GM12892 (cell line): ENCODE measurements at places on chromosomes 16 and 17.

DNA sequence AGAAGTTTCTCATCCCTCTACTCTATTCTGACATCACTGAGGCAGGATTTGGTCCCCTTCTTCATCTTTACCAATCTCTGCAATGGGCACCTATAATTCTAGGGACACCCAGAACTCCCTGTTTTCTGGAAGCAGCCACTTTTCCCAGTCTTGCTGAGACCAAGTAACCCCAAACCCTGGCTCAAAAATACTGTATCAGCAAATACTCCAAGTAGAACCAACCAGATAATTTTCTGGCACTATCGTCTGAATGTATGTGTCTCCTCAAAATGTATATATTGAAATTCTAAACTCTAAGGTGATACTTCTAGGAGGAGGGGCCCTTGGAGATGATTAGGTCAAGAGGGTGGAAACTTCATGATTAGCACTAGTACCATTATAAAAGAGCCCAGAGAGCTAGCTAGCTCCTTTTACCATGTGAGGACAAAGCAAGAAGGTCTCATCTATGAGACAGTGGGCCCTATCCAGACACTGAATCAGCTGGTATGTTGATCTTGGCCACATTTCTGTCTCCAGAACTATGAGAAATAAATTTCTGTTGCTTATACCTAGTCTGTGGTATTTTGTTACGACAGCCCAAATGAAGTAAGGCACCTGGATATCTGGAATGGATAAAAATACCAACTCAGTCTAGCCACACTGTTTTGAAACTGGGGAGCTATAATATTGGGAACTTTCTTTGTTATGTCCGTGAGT is 464.4 kb downstream of the CDH11 start:
- DNase-seq, result no peak

DNA sequence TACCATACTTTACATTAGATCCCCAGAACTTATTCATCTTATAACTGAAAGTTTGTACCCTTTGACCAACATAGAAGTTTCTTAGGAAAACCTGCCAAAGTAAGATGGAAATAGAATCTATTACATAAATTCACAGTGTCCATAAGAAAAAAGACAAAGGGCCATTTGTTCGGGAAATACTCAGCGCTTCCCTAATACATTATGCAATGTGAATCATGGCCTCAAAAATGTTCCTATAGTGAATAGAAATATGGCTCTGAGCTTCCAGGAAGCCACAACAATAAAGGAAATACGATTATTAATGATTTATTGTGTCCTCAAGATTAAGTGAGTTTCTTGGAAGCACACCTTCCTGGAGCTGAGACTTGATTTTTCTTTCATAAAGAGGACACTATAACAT is 51.5 kb downstream of the GPRC5B start:
- no peak for DNase-seq

DNA sequence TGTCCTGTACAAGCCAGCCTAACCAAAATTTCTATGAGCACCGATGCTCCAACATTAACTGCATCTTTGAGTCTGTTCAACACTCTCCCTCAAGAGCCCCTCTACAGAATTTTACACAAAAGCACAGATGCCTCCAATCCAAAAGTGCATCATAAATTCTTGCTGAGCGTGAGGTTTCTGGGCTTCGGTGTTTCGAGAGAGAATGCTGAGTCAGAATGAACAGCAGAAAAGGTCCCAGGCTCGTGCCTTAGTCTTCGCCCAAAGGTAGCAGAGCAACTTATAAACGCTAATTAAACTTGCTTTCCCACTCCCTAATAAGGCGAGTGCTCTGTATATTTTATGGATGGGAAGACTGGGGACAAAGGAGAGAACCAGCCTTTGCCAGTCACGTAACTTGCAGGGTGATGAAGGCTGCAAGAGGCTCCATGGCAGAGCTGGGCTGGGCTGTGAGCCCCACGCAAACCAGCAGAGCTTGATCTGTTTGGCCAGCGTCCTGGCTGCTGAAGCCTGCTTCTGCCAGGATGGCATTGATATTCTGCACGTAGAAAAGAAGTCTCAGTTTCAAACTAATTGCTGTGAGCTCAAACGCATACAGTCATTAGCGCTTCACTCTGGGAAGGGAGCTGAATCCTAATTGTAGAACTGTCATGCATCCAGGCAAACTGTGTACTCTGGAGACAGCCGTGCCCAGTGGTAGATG is 138.5 kb downstream of the DNAH9 start:
- DNase-seq, result no peak

DNA sequence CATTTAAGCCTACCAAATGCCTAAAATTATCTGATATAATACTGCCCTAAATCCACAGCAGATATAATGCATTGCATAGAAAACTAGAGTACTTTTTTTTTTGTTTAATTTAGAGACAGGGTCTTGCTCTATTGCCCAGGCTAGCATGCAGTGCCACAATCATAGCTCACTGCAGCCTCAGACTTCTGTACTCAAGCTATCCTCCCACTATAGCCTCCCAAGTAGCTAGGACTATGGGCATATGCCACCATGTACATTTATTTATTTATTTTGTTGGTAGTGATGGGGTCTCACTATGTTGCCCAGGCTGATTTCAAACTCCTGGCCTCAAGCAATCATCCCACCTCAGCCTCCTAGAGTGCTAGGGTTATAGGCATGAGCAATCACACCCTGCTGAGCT is 20.0 kb downstream of the BRCA1 start:
- no peak for DNase-seq

GRCh38 chr17:18033442-18034099 is 5.4 kb downstream of the ATPAF2 start:
- DNase-seq, result peak; percentile 63

- no peak for DNase-seq
Observed at GRCh38 chr17:39092692-39093230, 58.7 kb downstream of the PLXDC1 start.

- DNase-seq, result peak; percentile 42
Observed at GRCh38 chr16:72847187-72848027, 200.5 kb downstream of the ZFHX3 start.

DNA sequence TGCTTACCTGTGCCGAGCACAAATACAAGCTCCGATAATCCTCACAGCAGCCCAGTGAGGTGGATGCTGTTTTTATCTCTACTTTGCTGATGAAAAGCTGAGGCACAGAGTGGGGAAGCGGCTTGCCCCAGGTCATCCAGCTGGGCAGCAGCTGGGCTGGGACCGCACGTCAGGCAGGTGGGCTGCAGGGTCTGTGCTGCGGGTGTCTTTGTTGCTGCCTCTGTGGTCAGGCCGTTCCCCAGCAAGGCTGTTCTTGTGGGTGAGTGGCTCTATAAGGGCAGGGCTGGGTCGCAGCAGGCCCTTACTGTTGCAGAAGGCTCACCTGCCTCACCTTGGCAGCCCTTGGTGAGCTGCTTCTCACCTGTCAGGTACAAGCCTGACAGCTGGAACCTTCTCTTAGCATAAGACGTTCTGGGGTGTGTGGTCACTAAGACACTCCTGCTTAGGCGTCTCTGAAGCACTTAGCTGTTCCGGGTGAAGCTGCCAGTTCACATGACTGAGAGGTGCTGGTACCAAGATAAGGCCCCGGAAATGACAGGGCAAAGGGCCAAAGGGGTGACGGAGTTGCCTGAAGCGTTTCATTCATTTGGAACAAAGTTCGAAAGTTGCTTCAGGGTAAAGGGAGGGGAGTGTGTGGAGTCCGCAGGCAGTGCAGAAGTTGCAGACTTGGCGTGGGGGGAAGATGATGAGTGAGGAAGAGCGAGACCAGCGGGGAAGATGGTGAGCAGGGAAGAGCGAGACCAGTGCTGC is 17.4 kb downstream of the IRF8 start:
- DNase-seq, result no peak

DNA sequence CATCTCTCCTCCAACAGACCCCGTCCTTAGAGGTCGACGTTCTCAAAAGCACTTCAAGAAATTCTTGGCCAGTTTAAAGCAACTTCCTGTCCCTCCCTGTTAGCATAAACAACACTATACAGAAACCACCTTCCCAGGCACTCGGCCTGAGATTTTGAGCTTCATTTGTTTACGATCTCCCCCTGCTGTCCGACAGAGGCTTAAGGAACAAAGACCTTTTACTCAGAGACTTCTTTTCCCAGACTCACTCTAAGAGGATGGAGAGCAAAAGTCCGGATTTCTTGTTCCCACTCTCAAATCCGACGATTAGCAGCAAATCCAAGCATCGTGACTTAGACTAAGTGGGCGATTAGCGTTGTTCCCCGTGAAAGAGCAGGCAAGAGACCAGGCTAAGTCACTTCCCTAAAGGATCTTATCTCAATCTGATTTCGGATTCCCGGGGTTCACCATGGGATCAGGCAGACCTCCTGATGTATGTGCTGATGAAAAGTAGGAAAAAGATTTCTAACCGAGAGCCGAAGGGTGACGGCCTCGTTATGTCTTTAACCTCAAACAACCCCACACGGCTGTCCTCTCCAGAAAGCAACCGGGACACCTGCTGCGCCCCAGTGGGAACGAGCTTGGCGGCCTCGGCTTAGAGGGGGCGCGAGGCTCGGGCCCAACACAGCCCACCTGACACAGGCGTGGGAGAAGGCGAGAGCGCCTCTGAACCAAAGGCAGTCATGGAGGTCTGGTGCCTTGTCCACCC is 598 bp downstream of the INPP5K start:
- DNase-seq, result peak; percentile 56

DNA sequence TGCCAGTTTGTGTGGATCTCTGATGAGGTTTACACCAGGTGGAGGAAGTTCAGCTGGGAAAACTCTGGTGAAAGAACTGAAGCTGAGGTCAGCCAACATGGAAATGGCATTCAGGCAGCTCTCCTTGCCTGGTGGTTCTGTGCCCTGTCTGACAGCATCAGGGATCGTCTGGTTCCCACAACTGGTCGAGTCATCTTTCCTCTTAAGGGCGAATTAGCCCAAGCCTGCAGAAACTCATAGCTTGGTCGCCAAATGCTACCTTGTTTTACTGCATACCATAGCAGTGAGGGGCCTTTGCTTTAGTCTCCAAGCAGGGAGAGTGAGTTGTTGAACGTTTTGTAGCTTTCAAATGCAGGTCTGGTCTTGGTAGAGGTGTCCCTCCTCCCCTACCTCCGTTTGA is 7.2 kb downstream of the PLCG2 start:
- no peak for DNase-seq

DNA sequence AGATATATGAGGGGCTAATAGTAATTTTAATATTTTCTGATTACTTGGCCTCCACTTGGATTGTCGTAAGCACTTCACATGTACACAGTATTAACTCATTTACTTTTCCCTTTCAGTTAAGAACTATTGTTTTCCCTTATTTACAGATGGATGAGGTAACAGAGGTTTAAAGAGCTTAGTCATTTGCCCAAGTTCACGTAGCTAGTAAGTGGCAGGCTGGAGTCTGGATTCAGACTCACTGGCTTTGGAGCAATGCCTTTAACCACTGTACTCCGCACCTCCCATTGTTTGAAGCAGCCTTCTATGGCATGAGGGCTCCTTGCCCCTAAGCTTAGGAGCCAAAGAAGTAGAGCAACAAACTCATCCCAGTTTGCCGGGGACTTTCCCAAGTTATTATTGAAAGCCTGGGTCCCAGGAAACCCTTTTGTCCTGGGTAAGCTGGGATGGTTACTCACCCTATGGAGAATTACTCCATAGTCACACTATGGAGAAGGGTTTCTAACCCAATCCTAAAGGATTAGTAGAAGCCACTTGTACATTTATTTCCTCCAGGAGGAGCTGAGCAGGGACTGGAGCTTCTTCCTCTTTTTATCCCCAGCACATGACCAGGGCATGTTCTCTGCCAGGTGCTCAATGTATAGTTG is 12.3 kb downstream of the FOXL1 start:
- DNase-seq, result no peak

DNA sequence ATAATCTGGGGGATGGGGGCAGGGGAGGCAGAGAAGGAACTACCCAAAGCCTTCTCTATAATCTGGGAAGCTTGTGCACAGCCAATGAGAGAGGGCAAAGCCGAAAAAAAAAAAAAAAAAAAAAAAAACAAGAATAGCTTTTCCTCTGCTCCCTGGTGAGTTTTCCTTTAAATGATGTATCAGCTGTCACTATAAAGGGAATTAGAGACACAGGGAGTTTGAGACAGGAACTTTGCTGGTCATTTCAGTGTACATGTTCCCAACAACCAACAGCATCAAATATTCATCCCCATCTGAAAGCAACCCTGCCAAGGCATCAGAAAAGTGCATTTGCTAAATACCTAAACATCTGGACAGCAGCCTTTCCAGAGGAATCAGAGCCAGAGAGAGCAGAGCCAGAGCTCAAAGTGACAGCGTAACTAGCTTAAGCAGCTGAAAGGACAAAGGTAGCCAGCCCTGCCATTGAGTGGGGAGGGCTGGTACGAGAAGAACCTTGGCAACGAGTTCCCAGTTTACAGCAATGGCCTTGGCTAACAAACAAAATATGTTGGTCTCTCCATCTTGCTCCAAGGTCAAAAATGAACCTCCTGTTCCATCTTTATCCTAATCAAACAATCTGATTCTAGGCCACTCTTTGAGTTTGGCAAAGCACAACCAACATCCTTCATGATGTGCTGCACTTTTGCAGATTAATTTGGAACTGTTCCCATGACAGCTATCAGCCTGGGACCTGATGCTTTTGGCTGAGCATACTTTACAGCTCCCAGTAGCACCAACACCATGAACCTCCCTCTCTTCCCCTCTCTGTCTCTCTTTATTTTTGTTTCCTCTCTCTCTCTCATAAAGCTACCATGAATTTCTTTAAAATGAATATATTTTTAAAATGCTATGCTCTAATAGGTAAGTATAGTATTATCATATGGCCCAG is 143.7 kb upstream of the GNAO1 start:
- no peak for DNase-seq

- no peak for DNase-seq
Observed at GRCh38 chr16:31274831-31275816, 15.3 kb downstream of the ITGAM start.

GRCh38 chr17:47693731-47694580 is at the start of gene TBKBP1:
Gene TBKBP1 (plus strand): TSS chr17:47694161. CDS start chr17:47696113, 1,952 bp downstream.
- no peak for DNase-seq

- DNase-seq, result no peak
Observed at GRCh38 chr17:71184716-71185115, 936.1 kb upstream of the SOX9 start.

DNA sequence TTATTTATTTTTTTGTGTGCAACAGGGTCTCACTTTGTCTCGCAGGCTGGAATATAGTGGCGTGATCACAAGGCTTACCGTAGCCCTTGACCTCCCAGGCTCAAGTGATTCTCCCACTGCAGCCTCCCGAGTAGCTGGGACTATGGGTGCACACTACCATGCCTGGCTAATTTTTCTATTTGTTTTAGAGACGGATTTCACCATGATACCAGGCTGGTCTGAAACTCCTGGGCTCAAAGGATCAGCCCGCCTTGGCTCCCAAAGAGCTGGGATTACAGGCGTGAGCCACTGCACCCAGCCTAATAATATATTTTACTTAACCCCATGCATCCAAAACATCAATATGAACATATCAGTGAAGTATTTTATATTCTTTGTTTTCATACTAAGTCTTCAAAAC is 2.0 kb downstream of the CCDC200 start:
- no peak for DNase-seq
